ENCODE measurements at places on chromosomes 12 and 14. TPM values are rescaled to one million over a fixed set of nuclear protein-coding genes. Genes with fewer than 3 reads are reported as not detected.

Gene LRFN5
- total RNA-seq: not detected

Gene FGF6
- not detected for total RNA-seq

Gene MAP3K12
- total RNA-seq: 8.5 TPM

Gene GUCY2C
- not detected for total RNA-seq

Gene DYNC1H1
- total RNA-seq: 701 TPM

Gene SFSWAP
- 64.3 TPM for total RNA-seq

Gene LRP1-AS
- total RNA-seq: not detected

Gene SLC25A47
- not detected for total RNA-seq

Gene TMCC3
- 6.5 TPM for total RNA-seq

Measured in PC-3 (cell line).